ENCODE measurements at places on chromosomes 3 and 15.

- peak; percentile 64 for DNase-seq
These were observed 4.0 kb upstream of the SMCO1 start for GRCh38 chr3:196518966-196519717.

GRCh38 chr15:49985463-49985862 is 133.6 kb downstream of the ATP8B4 start:
- DNase-seq = no peak

DNA sequence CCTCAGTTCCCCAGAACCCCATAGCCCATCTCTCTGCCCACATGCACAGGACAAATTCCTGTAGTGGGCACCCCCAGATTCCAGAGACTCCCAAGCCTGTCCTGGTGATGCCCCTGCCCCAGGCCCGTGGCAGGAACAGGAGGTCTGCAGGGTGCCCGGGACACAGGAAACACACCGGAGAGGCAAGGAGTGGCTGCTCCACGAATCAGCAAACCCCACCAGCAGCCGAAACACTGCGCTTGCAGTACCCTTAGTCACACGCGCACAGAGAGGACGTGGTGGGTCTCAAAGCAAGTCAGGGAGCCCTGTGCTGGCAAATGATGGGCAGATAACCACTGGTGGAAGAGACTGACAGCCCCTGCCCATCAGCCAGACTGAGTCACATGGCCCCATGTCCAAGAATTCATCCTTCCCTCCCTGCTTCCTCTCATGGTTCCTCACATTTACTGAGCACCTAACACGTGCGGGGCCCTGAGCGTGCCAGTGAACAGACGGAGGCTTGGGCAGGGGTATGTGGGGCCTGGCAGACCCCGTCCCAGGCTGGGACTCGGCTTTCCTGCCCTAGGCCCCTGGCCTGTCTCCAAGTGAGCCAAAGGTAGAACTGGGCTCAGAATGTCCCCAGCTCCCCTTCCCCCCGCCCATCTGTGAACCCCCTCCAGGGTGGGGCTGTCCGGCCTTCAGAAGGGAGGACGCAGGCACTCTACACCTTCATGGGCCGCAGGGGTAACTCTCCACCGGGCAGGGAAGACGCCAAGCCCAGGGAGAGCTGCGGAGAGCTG is 130.4 kb upstream of the IQSEC1 start:
- no peak for DNase-seq

DNA sequence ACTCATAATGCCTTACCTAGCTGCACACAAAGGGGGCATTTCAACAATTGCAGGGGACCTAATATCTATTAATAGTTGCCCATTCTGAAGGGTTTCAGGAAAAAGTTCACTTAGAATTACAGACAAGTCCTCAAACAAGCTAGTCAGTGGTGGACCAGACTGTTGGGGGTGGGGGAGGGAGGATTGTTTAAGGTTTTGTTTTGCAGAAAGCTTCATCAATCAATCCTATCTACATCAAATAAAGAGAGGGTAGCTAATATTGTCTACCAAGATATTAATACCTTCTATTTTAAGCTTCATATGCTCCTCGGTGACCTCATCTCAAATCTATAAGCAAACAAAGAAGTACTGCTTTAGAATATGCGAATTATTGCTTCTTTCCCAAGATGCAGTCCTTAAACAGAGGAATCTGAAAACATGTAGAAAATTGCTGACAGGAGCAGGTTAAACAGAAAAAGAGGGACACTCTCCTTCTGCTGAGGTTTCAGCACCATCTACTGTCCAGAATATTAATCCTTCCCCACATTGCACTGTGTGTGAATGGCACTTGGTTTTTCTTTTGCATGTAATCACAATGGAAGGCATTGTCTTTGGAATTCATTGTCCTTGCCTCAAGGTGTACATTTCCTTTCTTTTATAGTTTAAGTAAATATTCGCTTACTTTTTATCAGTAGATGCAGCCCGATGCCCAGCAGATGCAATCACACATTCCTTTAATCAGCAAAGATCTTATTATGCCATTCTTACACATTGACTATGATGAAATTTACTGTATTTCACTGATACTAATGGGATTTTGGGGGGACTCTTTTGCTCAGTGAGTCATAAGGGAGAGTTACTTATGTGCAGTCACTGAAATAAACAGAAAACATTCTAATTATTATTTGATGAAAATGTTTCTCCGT is 94.7 kb downstream of the IL5RA start:
- peak; percentile 5 for DNase-seq

GRCh38 chr3:184429786-184430185 is 49.9 kb downstream of the CHRD start:
- DNase-seq = no peak

DNA sequence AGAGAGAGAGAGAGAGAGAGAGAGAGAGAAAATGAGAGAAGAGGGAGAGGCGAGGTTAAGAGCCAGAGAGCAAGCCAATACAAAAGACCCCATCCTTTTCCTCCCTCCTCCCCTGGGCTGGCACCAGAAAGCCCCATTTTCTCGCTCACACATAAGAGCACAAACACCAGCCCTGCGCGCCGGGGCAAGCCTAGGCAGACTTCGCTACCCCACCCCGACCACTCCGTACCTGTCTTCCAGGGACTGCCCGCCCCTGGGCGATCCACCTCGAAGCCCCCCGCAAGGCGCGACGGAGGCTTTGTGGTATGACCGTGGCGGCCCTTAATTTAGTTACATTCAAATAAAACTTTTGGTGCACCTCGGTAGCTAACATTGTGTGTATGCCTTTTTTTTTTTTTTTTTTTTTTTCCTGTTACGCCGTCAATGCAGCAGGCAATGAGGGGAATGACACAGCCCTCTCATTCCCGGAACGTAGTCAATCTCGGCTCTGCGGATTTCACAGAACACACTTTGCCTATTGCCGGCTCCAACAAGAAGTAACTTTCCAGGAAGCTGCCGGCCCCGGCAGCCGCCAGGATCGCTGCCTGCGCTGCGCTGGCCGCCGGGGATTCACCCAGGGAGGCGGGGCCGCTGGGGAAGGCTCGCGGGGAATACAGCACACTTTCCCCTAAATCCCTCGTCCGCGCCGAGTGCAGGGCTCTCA is 7.7 kb downstream of the BCL6 start:
- peak; percentile 33 for DNase-seq

- DNase-seq = peak; percentile 6
These were observed 36.7 kb downstream of the VGLL3 start for GRCh38 chr3:86954226-86954625.

DNA sequence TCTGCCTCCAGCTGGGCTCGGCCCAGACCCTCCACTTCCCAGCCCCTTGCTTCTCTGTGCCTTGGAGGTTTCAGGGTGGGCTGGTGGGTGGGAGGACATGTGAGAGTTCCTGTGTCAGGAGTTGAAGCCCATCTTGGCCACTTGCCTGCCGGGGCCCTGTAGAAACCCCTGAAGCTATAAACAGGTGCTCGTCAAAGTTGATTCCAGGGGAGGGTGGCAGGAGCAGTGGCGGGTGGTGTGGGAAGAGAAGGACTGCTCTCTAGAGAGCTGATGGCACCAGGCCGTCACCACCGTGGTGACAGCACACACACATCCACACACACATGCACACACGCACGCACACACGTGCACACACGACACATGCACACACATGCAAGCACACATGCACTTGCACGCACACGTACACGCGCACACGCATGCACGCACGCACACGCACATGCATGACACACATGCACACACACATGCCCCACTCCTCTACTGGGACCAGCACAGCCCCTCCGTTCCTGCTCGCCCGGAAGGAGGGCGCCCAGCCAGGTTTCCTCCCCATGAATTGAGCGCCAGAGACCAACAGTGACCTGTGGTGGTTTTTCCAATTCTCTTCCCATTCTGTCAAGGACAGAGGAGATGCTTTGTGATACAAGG is 56.3 kb upstream of the CGNL1 start:
- peak; percentile 84 for DNase-seq

- DNase-seq = no peak
These were observed 45.7 kb downstream of the CHSY1 start for GRCh38 chr15:101206176-101206591.

DNA sequence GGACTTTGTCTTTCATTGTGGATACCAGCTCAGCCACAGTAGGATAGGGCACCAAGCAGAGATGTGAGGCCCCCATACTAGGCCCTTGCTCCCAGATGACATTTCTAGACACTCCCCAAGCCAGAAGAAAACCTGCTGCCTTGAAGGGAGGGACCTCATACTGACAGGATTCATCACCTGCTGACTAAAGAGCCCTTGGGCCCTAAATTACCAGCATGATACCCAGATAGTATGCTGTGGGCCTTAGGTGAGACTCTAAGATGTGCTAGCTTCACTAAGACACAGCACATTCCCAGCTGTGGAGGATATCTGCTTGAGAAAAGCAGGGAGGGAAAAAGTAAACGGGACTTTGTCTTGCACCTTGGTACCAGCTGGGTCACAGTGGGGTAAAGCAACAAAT is 324.0 kb downstream of the TBL1XR1 start:
- DNase-seq = no peak

DNA sequence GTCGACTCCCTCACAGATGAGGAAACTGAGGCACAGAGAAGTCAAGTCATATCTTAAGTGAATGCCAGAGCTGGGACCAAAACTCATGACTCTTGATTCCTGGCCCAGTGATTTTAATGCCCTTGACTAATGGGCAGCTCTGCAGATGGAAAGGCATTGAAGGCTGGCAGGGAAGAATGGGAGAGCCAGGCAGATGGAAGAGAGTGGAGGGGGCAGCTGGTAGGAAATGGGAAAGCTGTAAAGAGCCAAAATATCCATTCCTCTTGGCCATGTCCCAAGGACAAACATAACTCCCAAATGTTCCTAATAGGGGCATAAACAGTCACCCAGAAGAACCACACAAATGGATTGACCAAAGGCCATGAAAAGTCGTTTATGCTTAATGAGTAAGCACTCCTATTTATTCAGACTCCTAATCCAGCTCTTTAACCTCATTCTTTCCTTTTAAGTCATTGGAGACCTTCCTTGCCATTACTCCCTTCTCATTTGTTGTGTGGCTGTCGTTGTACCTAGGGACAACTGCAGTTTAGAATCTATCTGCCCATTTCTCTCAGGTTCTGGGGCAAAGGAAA is 330.5 kb upstream of the ROPN1 start:
- DNase-seq = no peak

DNA sequence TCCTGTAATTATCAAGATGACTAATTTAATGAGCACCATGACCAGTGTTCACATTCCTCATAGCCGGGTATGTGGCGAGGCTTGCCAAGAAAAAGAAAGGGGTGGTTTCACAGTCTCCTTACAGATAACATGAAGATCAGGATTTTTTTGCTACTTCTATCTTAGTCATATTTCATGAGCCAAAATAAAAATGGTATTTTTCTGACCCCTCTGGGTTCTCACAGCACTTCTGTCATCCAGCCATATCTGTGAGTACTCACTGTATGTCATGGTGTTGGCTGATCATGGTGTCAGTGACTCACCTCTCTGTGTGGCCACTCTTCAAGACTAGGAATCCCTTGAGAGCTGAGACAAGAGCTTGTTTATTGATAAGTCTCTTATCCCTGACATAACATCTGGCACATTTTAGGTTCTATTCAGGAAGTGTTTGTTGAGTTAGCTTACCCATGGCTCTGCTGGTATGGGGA is 130.5 kb upstream of the LMCD1 start:
- DNase-seq = no peak

DNA sequence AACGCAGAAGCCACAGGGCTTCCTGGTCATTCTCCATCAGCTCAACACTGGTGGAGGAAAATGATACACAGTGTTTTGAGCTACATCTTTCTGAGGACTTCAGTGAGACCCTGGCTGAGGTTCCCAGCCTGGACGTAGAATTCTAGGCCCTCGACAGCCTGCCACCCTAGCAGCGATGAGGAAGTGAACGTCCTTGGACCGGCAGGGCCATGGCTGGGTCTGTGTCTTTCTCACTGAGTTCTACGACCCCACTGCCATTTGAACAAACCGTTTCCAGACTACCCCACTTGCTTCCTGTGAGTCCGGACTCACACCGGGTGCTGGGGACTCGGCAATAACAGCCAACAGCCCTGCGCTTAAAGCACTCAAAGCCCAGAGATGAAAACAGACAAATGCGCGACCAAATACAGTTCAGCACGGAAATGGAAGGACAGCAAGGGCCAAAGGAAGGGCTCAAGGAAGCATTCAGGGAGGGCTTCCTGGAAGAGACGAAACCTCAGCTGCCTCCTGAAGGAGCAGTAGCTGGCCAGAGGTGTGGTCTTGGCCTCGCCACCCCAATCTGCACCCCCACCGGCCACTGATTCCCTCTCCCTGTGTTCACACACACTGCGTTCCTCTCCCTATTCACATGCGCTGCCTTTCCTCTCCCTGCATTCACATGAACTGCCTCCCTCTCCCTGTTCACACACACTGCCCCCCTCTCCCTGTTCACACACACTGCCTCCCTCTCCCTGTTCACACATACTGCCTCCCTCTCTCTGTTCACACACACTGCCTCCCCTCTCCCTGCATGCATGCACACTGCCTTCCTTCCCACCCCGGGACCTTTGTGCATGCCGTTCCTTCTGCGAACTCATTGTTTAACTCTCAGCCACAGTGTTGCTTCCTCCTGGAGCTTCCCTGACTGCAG is 136.3 kb upstream of the PRR20G start:
- DNase-seq = no peak

GRCh38 chr15:37028625-37029296 is 71.6 kb downstream of the MEIS2 start:
- DNase-seq = no peak

DNA sequence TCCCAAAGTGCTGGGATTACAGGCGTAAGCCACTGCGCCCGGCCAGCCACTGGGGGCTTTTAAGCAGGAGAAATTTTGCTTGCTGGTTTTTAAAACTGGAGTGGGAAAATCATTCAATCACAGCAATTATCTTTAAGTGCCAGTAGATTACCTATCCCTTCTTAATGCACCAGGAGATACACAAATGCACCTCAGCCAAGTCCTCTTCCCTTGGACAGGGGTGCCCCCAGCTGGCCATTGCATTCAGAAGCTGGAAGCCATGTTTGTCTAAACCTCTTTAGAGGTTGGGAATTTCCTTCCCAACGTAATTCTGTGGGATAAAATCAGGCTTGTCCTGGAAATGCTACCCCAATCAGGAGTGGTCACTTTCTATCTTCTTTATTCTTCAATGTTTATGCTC is 26.6 kb downstream of the MIX23 start:
- DNase-seq = peak; percentile 13

DNA sequence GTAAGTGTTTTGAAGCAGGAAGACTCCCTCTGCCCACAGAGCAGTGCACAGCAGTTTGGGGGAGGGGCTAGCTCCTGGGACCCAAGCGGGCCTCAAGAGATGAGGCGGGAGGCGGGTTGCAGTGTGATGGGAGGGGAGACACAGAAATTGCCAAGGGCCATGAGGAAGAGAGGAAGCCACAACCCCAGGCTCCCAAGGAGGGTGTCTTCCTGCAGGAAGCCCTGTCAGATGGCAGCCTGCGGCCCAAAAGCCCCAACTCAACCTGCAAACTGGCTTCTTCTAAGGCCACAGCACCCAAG is 7.3 kb upstream of the ISLR2 start:
- no peak for DNase-seq

GRCh38 chr3:69568458-69568857 is 170.8 kb upstream of the MITF start:
- no peak for DNase-seq

- no peak for DNase-seq
These were observed 52.3 kb upstream of the ADAMTS9 start for GRCh38 chr3:64739971-64740631.

GRCh38 chr15:100710744-100711515 is 108.5 kb downstream of the ASB7 start:
- DNase-seq = no peak

All from NCI-H2171 treated with DMSO at 0.1 percent for 48 hours (cell line).